ENCODE measurements at places on chromosomes 12 and 14.

- no peak for DNase-seq
Observed at GRCh38 chr14:95998656-95999055, 40.5 kb upstream of the C14orf132 start.

DNA sequence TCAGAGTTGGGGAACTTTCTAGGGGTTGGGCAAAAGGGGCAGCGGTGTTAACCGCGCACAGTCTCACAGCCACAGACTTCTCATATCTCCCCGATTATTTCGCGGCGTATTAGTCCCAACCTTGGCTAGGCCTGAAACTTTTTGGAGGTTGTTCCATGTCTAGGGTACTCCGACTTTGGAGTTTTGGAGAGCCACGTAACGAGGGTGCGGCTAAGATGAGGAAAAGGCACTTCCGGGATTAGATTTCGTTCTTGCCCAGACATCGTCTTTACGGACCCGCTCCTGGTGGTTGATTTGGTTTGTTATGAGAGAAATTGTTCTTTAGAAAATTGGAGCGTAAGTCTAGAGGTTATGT is 513 bp downstream of the CCNK start:
- DNase-seq = no peak

DNA sequence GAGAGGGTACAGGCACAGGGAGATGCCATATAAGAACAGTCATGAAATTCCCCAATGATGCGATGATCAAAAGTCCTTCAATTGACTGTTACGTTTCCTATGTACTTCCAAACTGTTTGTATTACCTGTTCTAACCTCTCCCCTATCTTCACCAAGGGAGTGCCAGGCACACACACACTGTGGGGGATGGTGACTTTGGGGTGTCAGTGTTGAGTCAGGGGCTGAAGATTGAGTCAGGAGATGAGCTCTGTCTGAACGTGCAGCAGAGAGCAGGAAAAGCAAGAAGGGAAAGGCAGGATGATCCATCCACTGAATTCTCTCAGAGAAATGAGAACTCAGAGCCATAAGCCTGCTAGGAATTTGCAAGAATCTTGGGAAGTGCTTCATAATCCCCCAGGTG is 153.4 kb downstream of the EFCAB11 start:
- DNase-seq = no peak

DNA sequence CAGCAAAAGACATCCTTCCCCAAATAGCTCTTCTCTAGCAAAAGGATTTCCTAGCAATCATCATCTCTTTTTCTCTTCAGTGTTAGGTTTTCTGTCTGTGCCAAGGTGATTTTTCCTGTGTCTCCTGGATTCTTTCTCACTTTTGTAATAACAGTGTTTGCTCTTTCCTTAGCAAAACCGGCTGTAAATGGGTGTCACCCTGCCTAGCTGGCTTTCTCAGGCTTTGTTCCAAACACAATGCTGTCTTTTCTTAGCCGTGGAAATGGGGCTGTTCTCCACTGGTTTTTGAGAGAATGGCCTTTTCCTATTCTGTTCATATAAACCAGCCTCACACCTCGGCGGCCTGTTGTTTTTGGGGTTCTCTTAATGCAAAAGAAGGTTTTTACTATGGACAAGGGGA is 21.9 kb downstream of the JDP2 start:
- no peak for DNase-seq

- DNase-seq = no peak
Observed at GRCh38 chr12:19867970-19868369, 428.7 kb downstream of the AEBP2 start.

- DNase-seq = no peak
Observed at GRCh38 chr14:68320495-68320894, 472.4 kb downstream of the ZFP36L1 start.
